ENCODE measurements at places on chromosomes 2 and 18.
A peak's percentile ranks its signal among the peaks of the same experiment; 100 is the strongest.

DNA sequence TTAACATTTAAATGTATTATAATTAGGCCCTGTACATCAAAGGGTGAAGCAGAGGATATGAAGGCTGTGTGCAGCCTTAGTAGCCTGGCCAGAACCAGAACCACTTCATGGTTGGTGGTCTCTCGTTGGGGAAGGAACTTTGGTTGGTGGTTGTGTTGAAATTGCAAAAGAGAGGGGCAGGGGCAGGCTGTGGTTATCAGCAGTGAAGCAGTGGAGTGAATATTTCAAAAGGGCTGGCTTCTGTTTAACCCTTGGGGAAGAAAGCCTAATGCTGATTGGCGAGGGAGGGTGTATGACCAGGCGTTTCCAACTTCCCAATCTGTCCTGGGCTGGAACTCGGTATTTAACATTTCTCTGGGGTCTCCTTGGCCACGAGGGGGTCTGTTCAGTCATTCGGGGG lies 51.2 kb upstream of the LYPD6B start:
- peaks cover 9% of the 10 kb centered on the region for H3K36me3 ChIP-seq
- no peak for DNase-seq
- no peaks in the 10 kb centered on the region for H3K4me1 ChIP-seq
- no peak overlapping the region for H3K27ac ChIP-seq
- no peak overlapping the region for H3K4me3 ChIP-seq

DNA sequence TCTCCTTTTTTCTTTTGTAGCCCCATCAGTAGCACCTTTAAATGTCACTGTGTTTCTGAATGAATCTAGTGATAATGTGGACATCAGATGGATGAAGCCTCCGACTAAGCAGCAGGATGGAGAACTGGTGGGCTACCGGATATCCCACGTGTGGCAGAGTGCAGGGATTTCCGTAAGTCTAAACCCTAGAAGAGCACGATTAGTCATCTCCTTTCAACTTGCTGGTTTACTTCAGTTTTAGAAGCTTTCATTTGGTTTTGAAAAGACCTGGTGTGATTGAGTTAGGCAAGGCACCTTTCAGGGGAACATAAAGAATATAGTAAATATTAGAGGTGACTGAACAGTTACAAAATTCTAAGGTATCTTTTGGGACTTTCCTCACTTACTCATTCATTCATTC lies 72.2 kb upstream of the TMEM87B start:
- no peak for DNase-seq
- no peaks in the 10 kb centered on the region for H3K36me3 ChIP-seq

- H3K27ac ChIP-seq: no peak overlapping the region
- peaks cover 13% of the 10 kb centered on the region for H3K4me1 ChIP-seq
- peak overlapping the region; percentile 59 for H3K4me3 ChIP-seq
- peaks cover 30% of the 10 kb centered on the region for H3K27me3 ChIP-seq
Measured at GRCh38 chr2:202035089-202035940, 1.7 kb downstream of the FZD7 start.

- H3K27me3 ChIP-seq: peaks cover 4% of the 10 kb centered on the region
- no peaks in the 10 kb centered on the region for H3K36me3 ChIP-seq
- H3K4me3 ChIP-seq: no peak overlapping the region
- no peak overlapping the region for H3K27ac ChIP-seq
- no peak for DNase-seq
Measured at GRCh38 chr2:137865954-137866540, 98.2 kb upstream of the HNMT start.

- no peaks in the 10 kb centered on the region for H3K27me3 ChIP-seq
- H3K36me3 ChIP-seq: no peaks in the 10 kb centered on the region
- no peaks in the 10 kb centered on the region for H3K4me1 ChIP-seq
- no peak for DNase-seq
- H3K27ac ChIP-seq: no peak overlapping the region
- no peak overlapping the region for H3K4me3 ChIP-seq
Measured at GRCh38 chr2:82839036-82839435, 1620.0 kb downstream of the SUCLG1 start.

- H3K36me3 ChIP-seq: no peaks in the 10 kb centered on the region
- no peak for DNase-seq
Measured at GRCh38 chr2:56709181-56709580, 525.4 kb downstream of the CCDC85A start.

GRCh38 chr2:148653437-148653836 lies 8.9 kb downstream of the EPC2 start:
- H3K4me1 ChIP-seq: peaks cover 37% of the 10 kb centered on the region
- H3K27ac ChIP-seq: no peak overlapping the region
- no peak overlapping the region for H3K4me3 ChIP-seq
- no peaks in the 10 kb centered on the region for H3K27me3 ChIP-seq
- DNase-seq: no peak

DNA sequence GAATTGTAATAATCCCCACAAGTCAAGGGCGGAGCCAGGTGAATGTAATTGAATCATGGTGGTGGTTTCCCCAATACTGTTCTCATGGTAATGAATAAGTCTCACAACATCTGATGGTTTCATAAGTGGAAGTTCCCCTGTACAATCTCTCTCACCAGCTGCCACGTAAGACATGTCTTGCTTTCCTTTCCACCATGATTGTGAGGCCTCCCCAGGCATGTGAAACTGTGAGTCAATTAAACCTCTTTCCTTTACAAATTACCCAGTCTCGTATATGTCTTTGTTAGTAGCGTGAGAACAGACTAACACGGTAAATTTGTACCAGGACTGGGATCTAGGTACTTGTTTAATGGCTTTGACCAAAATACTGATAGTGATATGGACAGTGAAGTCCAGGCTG lies 744.3 kb upstream of the REG3G start:
- H3K27me3 ChIP-seq: no peaks in the 10 kb centered on the region
- H3K4me1 ChIP-seq: no peaks in the 10 kb centered on the region
- no peaks in the 10 kb centered on the region for H3K36me3 ChIP-seq
- no peak for DNase-seq
- H3K4me3 ChIP-seq: no peak overlapping the region
- no peak overlapping the region for H3K27ac ChIP-seq

DNA sequence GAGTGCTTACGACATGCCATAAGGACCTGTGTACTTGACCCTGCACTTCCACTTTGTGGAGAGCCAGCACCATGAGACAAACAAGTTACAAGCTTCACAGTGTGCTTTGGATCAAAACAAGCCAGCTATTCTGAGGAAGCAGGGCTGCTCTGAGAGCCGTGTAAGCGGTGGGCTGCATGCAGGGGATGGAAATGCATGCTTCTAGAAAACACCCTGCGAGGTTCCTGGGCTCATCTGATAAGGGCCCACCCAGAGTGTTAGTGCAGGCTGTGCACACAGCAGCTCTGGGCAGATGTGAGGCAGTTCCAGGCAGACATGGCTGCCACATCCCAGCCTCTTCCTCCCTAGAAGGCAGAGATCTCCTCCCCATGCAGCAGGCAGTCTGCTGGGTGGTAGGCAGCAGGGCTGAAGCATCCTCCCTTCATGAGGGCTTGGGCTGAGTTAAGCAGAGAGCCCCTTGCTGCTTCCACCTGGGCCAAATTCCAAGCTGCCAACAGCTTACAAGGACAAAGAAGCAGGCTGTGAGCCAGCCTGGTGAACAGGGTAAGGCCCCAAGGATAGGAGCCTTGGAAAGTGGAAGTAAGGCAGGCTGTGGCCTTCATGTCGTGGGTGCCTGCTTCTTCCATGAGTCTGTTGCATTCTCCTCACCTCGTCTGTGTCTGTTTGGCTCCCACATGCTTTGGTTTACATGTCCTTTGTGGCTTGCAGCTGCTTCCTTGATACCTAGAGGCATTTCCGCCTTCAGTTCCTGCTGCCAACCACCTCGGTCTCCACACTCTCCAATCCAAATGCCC lies 7.7 kb downstream of the PSD4 start:
- no peak overlapping the region for H3K4me3 ChIP-seq
- DNase-seq: no peak
- peaks cover 44% of the 10 kb centered on the region for H3K36me3 ChIP-seq
- peak overlapping the region; percentile 29 for H3K27ac ChIP-seq

DNA sequence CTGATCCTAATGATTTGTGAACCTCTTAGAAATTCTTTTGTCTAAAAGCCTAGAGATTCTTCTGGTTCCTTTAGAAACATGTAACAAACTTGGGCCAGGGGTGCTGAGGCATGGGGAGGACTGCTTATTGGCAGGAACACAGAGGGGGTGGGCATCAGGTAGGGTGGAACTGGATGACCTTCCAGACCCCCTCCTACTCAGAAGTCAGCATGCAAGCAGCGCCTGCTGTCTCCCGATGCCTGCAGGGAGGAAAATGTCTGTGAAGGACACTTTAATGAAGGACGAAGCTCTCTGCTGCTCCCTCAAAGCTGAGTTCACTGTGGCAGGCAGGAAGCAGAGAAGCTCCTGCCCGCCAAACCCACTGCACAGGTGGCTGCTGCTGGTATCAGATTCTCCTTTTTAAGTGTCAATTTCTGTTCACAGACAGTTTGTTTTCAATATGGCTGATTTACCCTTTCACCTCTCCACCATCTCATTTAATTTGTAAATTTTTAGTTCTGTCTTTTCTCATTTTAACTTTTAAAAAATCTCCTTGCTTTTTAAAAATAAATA lies 19.4 kb downstream of the COA5 start:
- no peak for DNase-seq
- H3K4me3 ChIP-seq: no peak overlapping the region
- H3K36me3 ChIP-seq: peaks cover 62% of the 10 kb centered on the region
- no peak overlapping the region for H3K27ac ChIP-seq
- no peaks in the 10 kb centered on the region for H3K4me1 ChIP-seq

DNA sequence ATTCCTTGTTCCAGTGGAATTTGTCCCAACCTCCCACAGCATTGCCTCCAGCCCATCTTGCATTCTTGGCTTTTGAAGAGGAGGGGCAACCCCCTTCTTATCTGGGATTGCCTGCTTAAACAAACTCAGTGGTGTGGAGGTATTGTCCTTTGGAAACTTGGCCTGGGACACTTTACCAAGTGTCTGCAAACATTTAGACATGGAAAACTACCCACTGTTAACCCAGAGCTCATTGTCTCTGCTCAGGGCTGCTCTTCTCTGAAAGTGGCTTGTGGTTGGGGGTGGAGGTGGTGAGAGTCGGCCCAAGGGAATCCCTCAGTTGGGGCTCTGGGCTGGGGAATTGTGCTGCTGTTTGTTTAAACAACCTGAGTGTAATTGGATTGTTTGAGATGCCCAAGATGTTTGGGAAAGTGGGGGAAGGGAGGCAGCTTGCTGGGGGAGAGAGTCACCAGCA lies 178.3 kb upstream of the GATA6 start:
- H3K27ac ChIP-seq: no peak overlapping the region
- H3K36me3 ChIP-seq: no peaks in the 10 kb centered on the region
- no peaks in the 10 kb centered on the region for H3K27me3 ChIP-seq
- no peak overlapping the region for H3K4me3 ChIP-seq

GRCh38 chr2:148046802-148047201 lies 25.9 kb downstream of the MBD5 start:
- H3K27me3 ChIP-seq: no peaks in the 10 kb centered on the region
- H3K36me3 ChIP-seq: no peaks in the 10 kb centered on the region
- DNase-seq: no peak
- H3K27ac ChIP-seq: no peak overlapping the region
- H3K4me1 ChIP-seq: no peaks in the 10 kb centered on the region

DNA sequence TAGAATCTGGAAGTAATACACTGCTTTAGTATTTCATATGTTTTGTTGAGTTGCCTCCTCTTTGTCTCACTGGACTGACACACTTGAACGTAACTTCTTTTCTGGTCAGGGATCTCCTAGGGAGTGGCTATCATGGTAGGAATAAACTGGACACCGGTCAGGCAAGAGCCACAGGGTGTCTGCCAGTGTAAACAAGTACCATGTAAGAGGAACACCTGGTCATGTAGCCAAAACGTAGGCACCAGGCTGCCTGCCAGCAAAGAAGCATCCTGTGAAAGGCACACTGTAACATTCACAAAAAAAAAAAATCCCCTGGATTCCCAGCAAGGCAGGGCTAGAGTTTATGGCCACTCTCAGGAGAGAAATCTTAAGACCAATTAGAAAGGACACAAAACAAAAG lies 372.8 kb upstream of the RND3 start:
- no peaks in the 10 kb centered on the region for H3K36me3 ChIP-seq
- H3K4me3 ChIP-seq: no peak overlapping the region
- H3K4me1 ChIP-seq: no peaks in the 10 kb centered on the region
- no peak overlapping the region for H3K27ac ChIP-seq
- H3K27me3 ChIP-seq: no peaks in the 10 kb centered on the region

GRCh38 chr2:62152000-62152399 lies 43.9 kb upstream of the B3GNT2 start:
- no peaks in the 10 kb centered on the region for H3K4me1 ChIP-seq
- no peaks in the 10 kb centered on the region for H3K36me3 ChIP-seq
- H3K27ac ChIP-seq: no peak overlapping the region
- no peak overlapping the region for H3K4me3 ChIP-seq

GRCh38 chr2:12502759-12503158 lies 214.0 kb upstream of the TRIB2 start:
- H3K27ac ChIP-seq: peak overlapping the region; percentile 50
- H3K4me1 ChIP-seq: peaks cover 91% of the 10 kb centered on the region
- no peaks in the 10 kb centered on the region for H3K36me3 ChIP-seq

DNA sequence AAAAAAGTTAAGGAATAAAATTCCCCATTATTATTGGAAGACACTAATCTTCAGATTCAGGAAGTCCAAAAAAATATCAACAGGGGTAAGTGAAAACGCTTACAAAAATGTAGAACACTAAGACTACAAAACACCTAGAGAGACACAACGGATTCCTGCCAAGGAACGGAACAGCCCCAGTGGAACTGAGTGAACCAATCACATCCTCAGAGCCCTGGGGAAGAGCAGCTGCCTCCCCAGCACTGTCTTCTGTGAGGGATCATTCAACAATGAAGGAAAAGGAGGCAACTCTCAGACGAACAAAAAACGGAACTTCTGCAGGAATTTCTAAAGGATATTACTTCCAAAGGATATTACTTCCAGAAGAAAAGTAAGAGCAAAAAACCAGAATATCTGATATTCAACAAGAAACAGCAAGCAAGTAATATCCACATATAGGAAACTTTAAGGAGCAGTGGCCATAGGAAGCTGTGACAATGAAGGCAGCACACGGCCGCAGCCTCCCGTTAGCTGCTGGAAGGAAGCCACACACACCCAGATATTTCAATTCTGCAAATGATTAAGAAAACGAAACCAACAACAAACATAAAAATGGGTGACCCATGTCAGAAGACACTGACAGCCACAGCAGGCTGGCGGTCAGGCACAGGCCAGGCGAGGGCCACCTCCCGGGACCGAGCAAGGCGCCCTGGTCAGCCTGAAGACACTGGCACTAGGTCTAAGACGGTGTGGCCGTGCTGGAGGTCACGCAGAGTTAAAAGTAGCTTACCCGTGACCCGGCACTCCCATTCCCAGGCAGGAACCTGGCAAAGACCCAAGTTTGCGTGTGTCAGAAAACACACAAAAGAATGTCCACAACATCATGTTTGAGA lies 81.8 kb downstream of the HDAC4 start:
- DNase-seq: no peak
- no peaks in the 10 kb centered on the region for H3K27me3 ChIP-seq
- no peaks in the 10 kb centered on the region for H3K36me3 ChIP-seq
- peak overlapping the region; percentile 31 for H3K4me3 ChIP-seq

GRCh38 chr2:69601179-69601612 lies 42.3 kb downstream of the AAK1 start:
- no peak overlapping the region for H3K4me3 ChIP-seq
- peaks cover under 1% of the 10 kb centered on the region for H3K36me3 ChIP-seq
- no peak overlapping the region for H3K27ac ChIP-seq
- no peak for DNase-seq
- H3K27me3 ChIP-seq: no peaks in the 10 kb centered on the region
